ENCODE measurements at places on chromosomes 13 and 19. TPM values are rescaled to one million over a fixed set of nuclear protein-coding genes. Genes with fewer than 3 reads are reported as not detected.

TNNT1 gene
- total RNA-seq, result 8.5 TPM

ZSCAN4 gene
- not detected for total RNA-seq

PROSER1 gene
- 34.3 TPM for total RNA-seq

PRR19 gene
- total RNA-seq, result 0.30 TPM

ZNF17 gene
- total RNA-seq, result 24.7 TPM

KLHL1 gene
- 21.0 TPM for total RNA-seq

GRCh38 chr13:76622315-76623040 lies 263.7 kb downstream of the KCTD12 start:
- DNase-seq, result peak; percentile 32

GRCh38 chr13:40261336-40261735 lies 405.1 kb downstream of the FOXO1 start:
- no peak for DNase-seq

- no peak for DNase-seq
These were observed 276.8 kb downstream of the PCDH20 start for GRCh38 chr13:61138857-61139256.

- no peak for DNase-seq
These were observed 11.8 kb upstream of the HMGB1 start for GRCh38 chr13:30477346-30478195.

- DNase-seq, result no peak
These were observed 5.5 kb upstream of the LILRA6 start for GRCh38 chr19:54248016-54248601.

DNA sequence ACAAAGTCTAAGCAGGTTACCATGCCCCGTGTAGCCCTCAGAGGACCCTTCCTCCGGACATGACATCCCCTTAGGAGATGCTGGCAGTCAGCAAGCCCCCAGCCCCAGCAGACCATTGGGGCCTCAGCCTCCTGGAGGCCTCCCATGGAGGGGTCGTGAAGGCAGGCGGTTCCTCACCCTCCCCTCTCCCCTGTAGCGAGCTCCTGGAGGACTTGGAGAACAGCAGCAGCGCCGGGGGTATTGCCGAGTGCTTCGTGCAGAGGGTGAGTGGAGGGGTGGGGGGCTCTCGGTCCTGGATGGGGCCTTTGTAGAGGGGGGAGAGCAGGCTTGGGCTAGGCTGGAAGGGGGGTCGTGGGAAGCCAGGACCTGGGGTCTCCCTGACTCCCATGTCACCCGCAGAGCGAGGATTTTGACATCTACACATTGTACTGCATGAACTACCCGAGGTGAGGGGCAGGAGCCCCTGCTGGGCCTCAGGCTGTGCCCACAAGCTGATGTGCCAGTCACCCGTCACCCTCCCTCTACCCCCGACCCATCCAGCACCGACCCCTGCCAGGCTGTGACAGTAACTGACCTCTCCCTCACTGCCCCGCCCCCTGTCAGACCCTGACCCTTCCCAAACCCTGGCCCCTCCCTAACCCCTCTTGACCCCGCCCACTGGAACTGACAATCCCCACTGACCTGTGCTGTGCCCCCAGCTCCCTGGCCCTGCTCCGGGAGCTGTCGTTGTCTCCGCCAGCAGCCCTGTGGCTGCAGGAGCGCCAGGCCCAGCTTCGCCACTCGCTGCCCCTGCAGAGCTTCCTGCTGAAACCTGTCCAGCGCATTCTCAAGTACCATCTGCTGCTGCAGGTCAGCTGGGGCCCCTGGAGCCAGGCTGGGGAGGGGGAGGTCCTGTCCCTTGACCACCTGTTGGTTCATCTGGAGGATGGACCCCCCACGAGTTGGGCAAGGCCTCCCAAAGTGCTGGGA lies 4.0 kb downstream of the PLEKHG2 start:
- DNase-seq, result no peak

GRCh38 chr19:8403098-8403819 lies 9.8 kb upstream of the MARCHF2 start:
- DNase-seq, result no peak

GRCh38 chr19:51417107-51417809 lies at the start of gene SIGLEC10:
Gene SIGLEC10 (minus strand): TSS chr19:51417642. CDS start chr19:51417581, 61 bp downstream.
- no peak for DNase-seq

GRCh38 chr13:79522583-79522982 lies 41.6 kb downstream of the NDFIP2 start:
- no peak for DNase-seq

DNA sequence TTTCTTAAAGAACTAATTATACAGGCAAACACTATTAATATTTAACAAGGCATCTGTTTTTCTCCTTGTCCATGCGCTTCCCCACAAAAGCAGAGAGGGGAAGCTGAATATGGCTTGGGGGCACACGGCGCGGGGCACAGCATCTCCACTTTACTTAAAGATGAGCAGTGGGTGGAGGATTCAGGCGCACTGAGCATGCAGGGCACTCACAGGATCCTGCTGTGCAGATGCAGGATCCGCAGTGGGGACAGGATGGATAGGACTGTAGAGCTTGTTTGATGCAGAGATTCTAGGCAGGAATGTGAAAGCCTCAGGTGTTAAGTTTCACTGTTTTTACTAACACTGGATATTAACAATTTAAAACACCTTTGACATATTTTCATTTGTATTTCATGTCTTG lies 43.3 kb downstream of the ATP11A start:
- no peak for DNase-seq

DNA sequence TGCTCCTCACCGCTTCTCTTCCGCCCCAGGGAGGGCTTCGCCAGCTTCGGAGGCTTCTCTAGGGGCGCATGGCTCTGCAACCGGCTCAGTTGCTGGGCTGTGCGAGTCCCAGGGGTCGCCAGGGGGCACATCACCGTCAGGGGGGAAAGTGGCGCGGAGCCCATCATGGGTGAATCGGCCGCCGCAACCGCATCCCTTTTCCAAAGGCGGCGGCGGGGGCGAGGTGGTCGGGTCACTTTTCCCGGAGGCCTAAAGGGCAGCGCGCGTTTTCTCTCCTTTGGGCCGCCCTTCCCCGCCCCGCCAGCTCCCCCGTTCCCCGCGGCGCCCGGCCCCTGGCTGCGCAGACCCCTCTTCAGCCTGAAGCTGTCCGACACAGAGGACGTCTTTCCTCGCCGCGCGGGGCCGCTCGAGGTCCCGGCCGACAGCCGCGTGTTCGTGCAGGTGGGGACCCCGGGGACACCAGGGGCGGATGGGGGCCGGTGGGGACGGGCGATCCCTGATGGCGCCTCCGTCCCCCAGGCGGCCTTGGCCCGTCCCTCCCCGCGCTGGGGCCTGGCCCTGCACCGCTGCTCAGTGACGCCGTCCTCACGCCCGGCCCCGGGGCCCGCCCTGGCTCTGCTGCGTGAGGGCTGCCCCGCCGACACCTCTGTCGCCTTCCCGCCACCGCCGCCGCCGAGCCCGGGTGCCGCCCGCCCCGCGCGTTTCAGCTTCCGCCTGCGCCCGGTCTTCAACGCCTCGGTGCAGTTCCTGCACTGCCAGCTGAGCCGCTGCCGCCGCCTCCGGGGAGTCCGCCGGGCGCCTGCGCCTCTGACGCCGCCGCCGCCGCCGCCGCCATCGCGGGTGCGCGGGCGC lies 1.7 kb downstream of the TGFBR3L start:
- no peak for DNase-seq

DNA sequence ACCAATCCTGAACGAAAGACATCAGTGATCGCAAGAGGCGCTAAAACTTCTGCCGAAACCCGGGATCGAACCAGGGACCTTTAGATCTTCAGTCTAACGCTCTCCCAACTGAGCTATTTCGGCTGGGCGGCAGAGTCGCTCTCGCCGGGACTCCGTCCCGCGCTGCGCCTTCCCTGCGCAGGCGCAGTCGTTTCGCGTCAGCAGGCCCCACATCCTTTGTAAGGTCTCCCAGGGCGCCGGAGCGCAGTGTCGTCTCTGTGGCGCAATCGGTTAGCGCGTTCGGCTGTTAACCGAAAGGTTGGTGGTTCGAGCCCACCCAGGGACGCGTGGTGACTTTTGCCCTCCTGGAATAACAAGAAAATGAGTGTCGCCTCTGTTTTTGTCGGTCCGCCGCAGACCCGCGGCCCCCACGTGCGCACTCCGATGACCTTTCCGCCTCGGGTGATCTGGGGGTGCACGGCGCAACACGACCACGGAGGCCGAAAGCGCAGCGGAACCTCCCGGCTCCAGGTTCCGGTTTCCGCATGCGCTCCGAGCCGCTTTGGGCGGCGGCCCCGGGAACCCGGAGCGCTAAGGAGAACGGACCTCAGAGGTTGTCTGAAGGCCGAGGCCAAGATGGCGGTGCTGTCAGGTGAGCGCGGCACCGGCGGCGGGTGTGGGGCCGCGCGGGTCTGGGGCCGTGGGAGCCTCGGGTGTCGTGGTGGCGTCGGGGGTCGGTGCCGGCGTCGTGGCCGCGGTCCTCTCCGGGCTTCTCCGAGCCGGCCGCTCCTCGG lies at the start of gene NDUFS7:
NDUFS7 (plus strand) TSS at position 596 of the 773 bp plus-strand sequence; CDS start at position 616, 20 bp downstream.
- DNase-seq, result peak; percentile 88

DNA sequence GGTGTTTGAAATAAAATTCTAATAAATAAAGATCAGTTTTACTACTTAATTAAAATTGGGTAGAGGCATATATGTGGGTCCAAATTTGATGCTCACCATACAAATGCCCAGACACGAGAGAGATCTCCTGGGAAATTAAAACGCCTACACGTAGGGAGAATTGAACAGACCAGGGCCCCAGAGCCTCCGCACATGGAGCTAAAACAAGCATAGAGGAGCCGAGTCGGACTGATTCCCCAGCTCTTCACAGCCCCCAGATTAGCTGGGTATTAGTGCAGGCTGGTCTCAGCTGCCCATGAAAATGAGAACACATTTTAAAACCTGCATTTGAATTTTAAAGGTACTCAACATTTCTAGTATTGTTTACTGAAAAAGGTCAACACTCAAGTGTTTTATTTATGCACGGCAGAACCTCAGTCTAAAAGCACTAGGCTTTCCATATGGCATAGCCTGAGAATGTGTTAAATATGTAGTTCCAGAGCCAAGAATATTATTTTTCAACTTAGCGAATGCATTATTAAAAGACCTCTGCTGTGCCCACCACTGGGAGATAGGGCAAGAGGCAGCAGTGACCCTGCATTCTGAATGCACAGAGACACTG lies 344.8 kb downstream of the ENOX1 start:
- no peak for DNase-seq

GRCh38 chr19:38233740-38234251 lies 9.8 kb upstream of the DPF1 start:
- peak; percentile 74 for DNase-seq

DNA sequence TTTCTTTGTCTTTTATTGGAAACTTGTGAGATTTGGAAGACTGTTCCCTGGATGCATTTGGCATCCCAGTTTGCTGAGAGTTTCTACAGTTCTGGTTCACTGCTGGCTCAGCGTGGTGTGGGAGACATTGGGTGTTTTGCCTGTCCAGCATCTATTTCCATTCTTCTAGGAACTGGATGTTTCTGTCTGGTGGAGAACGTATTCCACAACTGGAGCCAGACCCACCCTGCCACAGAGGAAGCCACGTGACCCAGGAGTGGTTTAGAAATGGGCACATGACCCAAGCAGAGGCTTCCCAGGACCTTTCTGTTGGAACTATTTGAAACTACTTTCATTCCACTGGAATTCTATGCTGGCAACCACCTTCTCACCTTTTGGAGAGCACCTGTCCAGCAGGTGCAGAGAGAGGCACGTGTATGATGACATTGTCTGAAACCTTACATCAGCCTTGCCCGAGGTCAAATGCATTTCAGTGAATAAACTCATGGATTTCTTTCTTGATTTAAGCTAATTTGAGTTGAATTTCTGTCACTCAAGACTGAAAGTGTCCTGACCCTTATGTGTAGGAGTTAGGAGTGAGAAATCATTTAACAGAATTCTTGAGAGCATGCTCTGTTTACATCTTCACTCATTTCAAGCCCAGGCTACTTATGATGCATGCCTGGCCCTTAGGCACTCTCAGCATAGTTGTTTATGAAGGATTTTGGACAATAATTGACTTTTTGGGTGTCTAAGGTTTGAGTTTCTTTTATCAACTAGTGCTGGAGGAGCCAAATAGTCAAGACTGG lies 121.8 kb downstream of the AKAP11 start:
- no peak for DNase-seq

DNA sequence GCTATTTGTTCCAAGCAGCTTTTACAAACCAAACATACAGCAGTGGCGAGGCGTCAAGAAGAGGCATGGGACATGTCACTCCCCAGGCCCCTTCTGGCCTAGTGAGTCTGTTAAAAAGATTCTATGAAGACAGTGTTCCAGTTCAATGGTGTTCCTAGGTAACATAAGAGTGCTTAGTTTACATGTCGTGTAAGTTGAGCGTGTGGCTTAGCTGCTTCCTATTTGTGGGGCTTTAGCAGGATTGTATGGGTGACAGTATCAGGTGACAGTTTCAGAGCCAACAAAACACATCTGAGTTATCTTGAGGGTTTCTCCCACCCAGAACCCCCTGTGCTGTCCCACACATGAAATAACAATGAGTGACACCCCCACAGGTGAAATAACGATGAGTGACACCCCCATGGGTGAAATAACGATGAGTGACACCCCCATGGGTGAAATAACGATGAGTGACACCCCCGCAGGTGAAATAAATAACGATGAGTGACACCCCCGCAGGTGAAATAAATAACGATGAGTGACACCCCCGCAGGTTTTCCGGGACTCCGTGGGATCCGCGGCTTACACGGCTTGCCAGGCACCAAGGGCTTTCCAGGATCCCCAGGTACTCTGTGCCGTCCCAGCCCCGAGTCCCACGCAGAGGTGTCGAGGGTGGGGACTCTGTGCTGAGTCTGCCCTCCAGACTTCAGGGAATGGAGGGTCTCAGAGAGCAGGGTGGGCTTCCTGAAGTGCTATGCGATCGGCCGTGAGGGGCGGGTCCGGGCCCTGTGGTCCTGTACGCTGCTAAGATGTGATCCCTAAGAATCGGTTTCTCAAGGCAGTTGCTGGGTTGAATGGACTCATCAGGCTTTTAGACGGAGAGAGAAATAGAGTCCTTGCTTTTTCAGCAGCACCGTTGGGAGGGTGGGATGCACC lies 68.6 kb downstream of the RAB20 start:
- no peak for DNase-seq

Data from spinal cord (tissue), 10 donors.